AML-193 (cell line): ENCODE measurements at places on chromosomes 7 and 10.

DNA sequence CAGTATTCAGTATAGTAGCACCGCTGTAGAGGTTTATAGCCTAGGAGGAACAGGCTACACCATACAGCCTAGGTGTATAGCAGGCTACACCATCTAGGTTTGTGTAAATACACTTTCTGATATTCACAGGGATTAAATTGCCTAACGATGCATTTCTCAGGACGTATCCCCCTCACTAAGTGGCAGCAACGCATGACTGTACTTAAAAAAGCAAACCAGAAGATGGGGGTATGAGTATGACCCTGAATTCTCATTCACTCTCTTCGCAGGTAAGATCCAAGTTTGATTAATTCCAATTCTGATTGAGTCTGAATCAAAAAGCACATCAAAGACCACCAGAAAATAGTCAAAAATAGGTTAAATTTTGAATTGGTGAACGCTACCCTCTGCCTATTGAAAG lies 972 bp downstream of the ORC5 start:
- DNase-seq: no peak

DNA sequence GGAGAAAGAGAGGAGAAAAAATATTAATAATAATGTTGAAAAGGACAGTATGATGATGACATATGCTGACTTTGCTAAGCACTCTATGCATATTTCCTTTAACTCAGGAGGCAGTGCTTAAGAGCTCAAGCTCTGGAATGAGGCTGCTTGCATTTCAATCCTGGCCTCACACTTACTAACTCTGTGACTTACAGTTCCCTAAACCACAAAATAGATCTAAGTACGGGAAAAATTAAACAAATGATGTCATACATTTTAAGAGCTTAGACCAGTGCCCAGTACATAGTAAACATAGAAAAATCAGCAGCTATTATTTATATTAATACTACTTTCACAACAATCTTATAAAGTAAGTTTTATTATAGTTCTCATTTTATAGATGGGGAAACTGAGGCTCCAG lies 61.3 kb downstream of the GFRA1 start:
- DNase-seq: no peak

GRCh38 chr7:16989811-16990413 lies 108.1 kb upstream of the AGR3 start:
- peak; percentile 34 for DNase-seq

GRCh38 chr7:129373651-129374428 lies 60.4 kb upstream of the STRIP2 start:
- DNase-seq: no peak

DNA sequence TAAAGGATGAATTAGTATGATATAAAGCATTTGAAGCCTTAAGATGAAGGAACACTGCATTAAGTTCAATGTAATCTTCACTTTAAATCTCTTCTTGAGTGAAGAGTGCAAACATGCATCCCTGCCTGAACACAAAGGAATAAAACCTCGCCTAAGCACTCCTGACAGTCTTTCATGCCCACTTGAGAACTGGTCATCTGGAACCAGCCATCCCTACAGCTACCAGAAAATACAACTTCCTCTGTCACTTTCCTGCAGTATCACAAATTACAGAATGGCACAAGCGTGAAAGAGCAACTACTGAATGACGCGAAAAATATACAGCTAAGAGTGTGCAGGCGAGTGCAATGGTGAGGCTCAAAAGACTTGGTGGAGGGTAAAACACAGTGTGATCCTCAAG lies 1079.9 kb downstream of the CNTNAP2 start:
- DNase-seq: no peak

DNA sequence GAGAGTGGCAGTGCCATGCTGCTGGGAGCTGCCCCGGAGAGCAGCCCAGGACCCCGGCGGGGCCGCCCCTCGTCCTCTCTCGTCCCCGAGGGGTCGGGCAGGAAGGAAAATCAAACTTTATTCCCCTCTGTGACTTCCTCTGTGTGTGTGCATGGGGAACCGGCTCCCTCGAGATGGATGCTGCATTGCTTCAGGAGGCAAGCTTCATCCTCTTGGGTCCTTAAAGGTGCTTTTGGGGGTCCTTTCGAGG lies 726 bp downstream of the MCU start:
- DNase-seq: no peak

- DNase-seq: no peak
Observed at GRCh38 chr7:92835851-92836488, 403 bp downstream of the CDK6 start.
